SK-N-MC (cell line): ENCODE measurements at places on chromosomes 7 and 10.

- no peak for DNase-seq
These were observed 12.5 kb upstream of the AKR1E2 start for GRCh38 chr10:4813496-4813895.

GRCh38 chr7:100686201-100686821 lies 7.7 kb downstream of the GIGYF1 start:
- DNase-seq: no peak

DNA sequence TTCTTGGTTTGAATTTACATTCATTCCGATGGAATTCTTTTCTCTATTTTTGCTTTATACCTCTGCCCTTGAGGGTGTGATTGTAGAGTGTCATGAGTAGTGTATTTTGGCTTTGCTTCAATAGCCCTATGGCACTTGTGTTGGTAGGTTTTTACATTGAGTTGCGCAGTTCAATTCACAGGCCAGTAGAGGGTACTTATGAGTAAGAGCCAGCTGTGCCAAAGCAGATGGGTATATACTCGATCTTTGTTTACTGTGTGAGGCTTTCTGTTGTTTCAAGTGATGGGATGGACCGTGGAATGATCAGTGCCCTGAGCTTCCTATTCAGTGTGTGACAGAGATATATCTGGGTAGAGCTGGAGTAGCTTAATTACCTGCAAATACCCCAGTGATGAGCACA lies 4.3 kb upstream of the AKR1C3 start:
- no peak for DNase-seq

- DNase-seq: no peak
These were observed 993 bp upstream of the SND1 start for GRCh38 chr7:127650847-127651555.

DNA sequence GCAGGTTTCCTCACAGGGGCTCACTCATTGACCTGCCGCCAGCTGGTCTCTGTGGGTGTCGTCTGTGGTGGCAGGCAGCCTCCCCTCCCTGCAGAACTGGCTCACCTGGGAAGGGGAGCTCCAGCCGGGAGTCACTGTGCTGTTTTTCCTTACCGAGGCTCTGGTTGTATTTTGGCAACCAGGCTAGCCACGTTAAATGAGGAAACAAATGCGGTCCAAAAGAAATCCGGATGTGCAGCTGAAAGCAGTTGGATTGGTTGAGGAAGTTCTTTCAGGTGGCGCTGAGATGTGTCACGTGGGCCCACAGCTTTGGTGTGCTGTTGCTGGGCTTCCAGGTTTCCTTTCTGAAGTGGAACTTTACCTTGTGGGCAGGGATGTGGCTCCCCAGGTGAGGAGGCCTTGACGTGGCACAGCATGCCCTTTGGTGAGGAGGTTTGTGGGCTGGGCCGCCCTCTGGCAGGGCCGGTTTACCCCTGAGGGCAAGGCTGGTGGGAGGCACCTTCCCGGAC lies 14.2 kb downstream of the MTURN start:
- no peak for DNase-seq

GRCh38 chr10:84075226-84076046 lies 63.9 kb upstream of the GHITM start:
- no peak for DNase-seq

GRCh38 chr10:33556620-33557019 lies 222.2 kb upstream of the NRP1 start:
- no peak for DNase-seq
